ENCODE measurements at places on chromosomes 3 and 15.

GRCh38 chr3:30620402-30621360 is 14.3 kb downstream of the TGFBR2 start:
- no peak for DNase-seq

GRCh38 chr3:138513090-138513843 is 78.9 kb downstream of the ESYT3 start:
- peak; percentile 58 for DNase-seq

DNA sequence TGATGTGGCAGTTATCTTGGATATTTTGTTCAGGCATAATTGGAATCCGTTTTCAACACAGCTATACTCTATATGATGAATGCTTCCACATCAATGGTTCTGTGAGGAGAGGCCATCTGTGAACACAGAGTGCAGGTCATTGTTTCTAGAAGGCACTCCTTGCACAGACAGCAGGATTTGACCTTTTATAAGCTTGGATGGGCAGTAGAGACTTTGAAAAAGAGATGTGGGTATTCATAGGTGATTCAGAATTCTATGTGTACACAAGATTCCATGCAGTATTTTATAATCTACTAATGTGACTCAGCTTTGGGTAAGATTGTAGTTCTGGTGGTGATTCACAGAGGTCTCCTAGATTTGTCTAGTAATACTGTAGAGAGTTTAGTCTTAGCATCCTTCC is 12.5 kb downstream of the ARPP21 start:
- no peak for DNase-seq

DNA sequence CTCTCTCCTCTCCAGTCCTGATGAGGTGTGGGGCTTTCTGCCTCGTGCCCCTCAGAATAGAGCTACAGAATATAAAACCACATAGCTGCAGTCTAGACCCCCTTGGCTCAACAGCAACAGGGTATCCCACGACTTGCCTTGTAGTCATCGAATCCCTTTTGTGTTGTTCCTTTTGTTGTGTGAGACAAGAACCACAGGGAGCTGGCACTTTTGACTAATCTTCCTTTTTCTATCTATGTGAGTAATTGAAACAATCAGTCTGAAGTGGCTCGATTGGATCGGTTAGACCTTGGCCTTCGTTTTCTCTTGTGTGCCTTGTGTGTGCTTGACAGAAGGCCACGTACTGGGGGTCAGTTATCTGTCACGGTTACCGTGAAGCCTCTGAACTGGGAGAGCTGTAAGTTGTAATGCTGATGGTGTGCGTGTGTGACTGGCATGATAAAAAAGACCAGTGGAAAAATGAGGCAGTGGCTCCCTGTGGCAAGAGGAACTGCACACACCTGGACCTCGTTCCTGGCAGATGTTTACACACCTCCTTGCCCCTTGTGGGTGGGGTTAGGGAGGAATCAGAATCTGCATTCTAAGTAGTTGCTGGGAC is 23.2 kb upstream of the IQCF6 start:
- DNase-seq, result no peak

DNA sequence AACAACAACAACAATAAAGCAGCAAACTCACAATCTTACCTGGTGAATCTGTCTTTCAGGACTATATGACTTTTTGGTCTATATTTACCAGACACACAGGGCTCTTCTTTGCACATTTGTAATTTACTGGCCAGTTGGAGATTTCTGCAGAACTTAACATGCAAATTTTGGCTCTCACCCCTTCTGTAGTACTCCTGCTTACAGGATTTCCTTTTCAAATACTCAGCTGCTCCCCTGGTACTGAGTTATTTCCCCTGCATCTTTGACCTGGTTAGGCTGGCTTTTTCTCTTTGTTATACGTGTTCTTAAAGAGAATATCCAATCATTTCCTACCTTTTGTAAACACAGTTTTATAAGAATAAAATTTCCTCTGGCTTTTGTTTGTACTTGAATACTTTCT is 228.0 kb downstream of the MBNL1 start:
- no peak for DNase-seq

DNA sequence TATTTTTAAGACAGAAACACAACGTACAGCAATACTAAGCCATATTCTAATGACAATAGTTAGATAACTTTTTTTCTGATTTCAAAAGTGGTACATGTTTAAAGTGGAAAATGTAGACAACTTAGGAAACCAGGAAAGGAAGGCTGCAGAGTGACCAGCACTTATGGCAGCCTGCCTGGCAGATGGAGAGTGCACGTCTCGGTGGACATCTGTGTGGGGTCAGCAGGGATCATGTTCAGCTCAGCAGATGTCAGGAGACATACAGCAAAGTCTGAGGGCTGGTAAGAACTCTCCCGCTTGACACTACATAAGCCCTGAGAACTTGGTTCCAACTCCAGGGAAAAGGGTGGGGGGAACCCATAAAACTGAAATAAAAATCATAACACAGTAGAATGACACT is 128.6 kb upstream of the ADPGK start:
- DNase-seq, result no peak

DNA sequence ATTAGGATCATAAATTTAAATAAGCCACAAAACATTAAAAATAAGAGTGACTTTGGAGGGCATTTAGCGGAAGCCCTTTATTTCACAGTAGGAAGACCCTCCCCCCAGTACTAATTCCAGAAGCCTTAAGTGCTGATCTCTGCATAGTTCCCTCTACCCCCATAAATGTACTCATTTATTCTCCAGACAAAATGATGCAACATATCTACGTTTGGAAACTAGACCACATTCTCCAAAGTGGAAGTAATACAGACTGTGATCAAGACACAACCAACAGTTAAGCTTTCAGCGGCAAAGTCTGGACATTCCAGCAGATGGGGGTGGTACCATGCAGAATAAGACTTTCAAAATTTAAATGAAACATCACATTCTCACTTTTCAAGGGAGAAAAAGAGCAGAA is 44.8 kb upstream of the RPS17 start:
- no peak for DNase-seq

DNA sequence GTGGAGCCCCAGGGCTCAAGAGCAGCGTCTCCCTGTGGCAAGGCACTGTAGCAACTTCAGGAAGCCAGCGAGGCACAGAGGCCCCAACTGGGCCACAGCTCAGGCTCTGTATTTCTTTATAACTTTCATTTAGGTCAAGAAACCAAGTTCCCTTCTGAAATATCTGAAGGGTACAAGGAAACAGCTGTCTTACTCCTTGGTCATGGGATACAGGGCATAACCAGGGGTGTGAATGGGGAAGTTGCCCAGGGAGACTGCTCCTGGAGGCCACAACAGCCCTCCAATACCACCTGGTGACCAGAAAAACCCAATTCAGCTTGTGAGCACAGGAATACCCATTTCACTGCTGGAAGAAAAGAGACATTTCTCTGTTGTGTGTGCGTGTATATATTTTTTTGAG is 13.3 kb upstream of the SPTBN5 start:
- DNase-seq, result no peak

GRCh38 chr3:15647611-15648167 is 46.1 kb downstream of the BTD start:
- peak; percentile 91 for DNase-seq
